ENCODE measurements at places on chromosomes 16 and 17.
A peak's percentile ranks its signal among the peaks of the same experiment; 100 is the strongest.

DNA sequence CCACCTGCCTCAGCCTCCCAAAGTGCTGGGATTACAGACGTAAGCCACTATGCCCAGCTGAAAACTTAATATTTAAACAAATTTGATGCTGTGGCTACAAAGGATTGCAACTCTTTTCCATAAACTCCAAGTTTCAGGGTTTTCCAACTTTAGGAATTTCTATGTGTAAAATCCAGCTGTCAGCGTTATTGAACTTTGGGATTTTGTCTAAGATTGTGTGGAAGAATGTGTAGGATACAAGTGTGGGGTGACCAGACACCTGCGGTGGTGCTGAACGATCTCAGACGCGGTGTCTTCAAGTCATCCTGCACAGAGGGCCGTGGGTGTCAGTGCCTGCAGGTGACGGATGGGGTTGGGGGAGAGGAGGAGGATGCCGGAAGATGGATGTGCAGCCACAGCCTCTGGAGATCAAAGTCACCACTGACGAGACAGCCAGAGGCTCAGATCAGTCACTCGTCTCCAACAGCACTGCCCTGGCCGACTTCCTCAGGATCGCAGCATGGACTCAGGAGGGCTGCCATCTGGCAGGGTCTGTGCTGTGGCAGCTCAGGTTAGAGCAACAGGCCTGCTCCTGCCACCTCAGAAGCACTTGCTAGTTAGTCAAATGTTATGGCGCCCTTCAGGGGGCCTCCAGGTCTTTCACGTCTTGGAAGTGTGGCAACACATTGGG is 13.0 kb downstream of the ACSF3 start:
- DNase-seq: no peak

- DNase-seq: peak; percentile 20
These were observed 51.6 kb downstream of the NT5M start for GRCh38 chr17:17354560-17355349.

DNA sequence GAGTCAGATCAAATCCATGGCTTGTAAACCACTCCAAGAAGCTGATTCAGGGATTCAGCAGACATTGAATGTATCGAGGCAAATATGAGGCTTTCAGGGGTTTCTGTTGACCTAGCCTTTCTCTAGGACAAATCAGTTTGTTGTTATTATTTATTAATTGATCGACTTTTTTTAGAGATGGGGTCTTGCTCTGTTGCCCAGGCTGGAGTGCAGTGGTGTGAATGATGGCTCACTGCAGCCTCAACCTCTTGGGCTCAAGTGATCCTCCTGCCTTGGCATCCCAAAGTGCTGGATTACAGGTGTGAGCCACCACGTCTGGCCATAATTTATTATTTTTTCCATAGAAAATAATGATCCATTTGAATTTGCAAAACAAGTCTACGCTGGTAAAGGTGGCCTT is 27.0 kb downstream of the LAT start:
- no peak for DNase-seq

DNA sequence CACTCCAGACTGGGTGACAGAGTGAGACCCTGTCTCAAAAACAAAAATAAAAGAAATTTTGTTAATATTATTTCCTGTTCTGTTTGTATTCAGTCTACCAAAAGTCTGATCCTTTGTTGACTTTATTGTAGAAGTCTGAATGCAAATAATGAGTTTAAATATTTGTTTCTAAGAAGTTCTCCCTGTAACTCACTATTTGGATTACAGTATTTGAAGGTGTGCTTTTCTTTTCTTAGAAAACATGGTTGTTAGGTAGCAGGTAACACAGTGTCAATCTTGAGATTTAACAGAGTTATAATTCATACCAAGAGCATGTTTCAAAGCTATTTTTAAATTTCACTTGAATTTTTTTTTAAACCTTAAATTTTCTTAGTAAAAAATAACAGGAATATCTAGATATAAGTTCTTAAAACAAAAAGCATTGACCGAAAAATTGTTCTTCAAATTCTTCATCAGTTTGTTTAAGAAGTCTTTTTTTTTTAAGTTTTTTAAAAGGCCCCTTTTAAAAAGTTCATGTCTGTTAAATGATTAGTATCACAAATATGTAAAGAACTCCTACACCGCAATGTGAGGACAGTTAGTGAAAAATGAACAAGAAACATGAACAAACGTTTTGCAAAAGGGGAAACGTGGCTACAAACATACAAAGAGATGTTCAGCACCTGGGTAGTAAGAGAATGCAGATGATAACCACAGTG is 35.0 kb downstream of the GAN start:
- no peak for DNase-seq

DNA sequence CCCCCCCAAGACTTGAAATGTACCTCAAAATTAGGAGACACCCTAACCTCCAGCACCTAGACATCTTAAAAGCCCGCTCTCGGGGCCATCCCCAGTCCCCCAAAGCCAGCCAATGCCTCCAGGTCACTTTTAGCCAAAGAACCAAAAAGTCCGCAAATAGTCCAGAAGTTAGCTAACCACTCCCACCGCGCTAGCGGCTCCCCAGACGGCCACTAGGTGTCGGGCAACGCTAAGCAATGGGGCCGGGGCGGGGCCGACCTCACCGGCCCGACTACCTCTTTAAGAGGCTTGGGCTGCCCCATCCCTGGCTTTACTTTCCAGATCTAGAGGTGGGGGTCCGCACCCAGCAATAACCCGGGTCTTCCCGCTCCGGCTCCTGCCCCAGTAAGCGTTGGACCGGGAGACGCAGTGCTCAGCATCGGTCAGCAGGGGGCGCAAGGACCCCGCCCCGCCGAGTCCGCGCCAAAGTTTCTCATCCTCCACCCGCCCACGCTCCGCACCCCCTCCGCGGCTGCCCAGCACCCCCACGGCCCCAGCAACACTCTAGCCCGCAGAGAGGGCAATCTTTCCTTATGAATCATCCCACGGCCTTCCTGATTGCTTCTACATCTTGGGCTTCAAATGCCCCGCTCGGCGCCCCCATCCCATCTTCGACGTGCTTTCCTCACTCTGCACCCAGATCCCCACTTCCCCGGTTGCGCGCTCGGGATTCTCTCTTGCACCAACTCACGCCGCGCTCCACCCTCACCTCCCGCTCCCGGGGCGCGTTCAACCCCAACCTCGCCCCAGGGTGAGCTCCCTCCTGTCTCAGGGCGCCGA is 765 bp downstream of the COL1A1 start:
- no peak for DNase-seq

DNA sequence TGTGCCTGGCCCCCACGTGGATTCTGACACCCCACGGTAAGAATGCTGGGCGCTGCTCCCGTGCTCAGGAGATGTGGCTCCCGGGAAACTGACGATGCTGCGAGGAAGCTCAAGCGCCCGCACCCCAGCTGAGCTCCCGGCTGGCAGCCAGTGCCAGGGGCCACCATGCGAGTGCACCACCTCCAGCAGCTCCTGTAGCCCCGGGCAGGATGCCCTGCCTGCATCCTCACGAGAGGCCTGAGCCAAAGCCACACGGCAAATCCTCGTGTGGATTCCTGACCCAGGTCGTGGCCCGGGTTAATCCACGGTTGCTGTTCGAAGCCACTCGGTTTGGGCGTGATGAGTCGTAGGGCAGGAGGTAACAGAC is 11.6 kb upstream of the DPEP1 start:
- no peak for DNase-seq

DNA sequence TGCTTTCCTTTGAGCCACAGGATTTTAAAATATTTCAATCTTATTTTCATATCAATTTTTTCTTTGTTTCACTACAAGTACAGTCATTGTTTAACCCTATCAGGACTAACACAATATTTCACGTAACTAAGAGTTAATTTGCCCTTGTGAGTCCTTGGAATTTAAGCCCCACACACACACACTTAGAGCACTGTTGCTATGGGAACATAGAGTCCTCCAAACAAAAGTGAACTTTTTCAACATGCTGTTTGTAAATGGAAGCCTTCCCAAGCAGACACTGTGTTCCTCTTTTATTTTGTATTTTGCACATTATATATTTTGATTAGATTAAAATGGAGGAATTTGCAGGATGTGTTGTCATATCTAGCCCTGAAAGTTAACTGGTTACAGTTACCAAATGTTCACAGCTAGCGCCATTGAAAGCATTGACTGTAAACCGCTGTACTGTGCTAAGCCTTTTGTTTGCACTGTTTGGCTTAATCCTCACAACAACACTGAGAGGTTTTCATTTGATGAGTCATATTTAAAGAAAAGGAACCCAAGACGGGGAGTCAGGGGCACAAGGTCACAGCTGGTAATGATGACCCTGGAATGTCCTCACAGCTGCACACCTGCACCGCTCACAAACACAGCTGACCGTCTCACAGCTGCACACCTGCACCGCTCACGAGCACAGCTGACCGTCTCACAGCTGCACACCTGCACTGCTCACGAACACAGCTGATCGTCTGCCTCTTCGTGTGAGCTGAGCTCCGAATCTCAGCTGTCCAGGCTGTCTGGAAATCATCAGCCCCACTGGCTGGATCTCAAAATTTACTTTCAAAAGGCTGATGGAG is 6.3 kb downstream of the HSBP1 start:
- no peak for DNase-seq

GRCh38 chr16:6096931-6097670 is 999.5 kb upstream of the EEF2KMT start:
- no peak for DNase-seq
